ENCODE measurements at places on chromosomes 12 and 14.

DNA sequence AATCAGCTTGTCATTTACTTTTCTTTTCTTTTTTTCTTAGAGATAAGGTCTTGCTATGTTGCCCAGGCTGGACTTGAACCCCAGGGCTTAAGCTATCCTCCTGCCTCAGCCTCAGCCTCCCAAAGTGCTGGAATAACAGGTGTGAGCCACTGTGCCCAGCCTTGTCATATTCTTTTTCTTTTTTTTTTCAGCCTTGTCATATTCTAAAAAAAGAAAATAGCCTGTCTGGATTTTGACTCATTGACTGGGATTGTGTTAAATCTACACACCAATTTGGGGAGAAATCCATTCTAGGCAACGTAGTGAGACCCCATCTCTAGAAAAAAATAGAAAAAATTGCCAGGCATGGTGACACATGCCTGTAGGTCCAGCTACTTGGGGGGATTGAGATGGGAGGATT is 24.1 kb downstream of the ATP5MC2 start:
- no peak for DNase-seq

DNA sequence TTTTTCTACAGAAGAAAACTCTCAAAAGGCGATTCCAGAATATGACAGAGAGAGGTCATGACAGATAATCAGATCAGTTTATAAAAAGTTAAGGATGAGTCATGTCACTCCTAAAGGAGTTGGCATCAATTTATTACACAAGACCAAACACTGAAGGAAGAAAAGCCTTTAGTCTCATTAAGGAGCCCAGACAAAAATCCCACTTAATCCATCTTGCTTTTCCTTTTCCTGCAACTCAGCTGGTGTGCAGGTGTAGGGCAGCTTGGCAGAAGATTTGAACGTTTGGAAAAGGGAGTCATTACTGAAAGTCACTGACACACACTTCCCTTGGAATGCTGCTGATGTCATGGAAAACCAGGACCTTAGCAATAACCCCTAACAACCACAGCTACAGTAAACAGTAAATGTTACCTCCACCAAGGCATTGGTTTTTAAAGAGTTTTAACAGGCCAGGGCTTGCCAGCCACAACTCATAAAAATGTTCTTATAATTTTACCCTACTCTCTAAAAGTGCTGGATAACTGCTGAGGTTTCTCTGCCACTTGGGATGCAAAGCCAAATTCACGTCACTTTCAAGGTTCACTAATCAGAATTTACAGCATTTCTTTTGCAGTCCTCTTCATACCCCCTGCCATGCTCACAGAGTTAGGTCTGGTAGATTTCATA is 320.6 kb downstream of the RAD51B start:
- no peak for DNase-seq

GRCh38 chr12:53101266-53101665 is 2.0 kb upstream of the SOAT2 start:
- no peak for DNase-seq

DNA sequence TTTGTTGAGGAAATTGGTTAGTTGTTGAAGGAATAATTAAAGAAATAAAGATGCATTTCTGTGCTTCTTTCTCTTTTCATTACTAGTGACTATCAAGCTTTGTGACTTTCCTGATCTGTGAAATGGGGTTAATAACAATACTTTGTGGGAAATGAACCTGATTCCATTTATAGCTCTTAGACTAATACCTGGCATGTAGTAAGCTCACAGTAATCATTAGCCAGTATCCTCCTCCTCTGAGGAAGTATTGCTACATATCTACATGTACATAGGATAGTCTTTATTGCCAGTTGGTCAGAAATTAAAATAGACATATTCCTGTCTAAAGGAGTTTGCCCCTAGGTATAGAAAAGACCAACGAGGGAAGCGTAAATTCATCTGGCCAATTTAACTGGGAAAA is 1.8 kb upstream of the CCDC198 start:
- no peak for DNase-seq

DNA sequence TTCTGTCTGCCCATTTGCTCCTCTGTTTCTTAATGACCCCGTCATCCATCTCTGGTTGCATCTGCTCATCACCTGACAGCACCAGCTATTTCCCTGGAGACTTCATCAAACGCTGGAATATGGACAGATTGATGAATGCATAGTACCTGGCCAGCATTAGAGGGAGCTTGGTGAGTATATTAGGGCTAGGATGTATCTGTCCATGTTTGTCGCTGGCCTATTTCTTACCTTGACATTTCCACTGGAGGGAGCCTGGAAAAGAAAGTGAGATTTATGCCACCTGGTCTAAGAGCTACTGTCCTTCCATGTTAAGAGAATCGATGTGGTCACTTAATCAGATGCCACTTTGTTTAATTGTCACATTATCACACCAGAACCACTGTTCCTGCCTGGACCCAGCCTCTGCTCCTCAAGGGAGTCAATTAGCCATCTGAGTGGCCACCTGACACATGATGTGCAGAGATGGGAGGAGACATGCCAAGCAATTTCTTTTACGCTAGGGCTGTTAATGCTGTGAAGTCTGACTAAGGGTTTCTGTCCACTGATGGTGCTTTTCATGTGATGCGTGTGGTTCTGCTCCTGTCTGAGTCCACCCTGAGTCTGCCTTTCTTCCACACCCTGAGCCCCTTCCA is 75.3 kb upstream of the SFSWAP start:
- DNase-seq = no peak

DNA sequence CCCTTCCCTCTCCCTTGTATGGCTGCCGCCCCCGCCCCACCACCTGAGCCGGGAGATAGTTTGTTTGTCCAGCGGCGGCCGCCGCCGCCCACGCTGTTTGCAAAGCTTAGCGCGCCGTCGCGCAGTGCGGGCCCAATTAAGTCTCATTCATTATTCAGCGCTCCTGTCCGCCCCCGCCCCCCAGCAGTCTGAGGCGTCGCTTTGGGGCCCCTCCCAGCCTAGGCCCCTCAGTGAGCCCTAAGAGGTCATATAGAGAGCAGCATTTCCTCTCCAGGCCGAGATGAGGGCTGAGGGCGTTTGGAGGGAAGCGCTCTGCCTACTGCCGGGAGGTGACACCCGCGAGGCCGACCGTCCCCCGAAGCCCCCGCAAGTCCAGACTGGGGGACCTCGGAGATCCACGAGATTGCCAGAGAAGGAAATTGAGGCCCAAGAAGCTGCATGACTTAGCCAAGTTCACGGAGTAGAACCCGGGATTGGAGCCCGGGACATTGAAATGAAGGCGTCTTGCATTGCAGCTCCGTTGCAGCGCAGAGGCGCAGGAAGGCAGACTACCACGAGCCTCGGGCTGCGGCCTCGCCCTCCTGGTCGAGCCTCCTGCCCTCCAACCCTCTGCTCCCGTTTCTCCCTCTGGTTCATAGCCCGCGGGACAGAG is at the start of gene DNAJC22:
TSS of gene DNAJC22 (plus strand) at position 230 of the 652 bp plus-strand sequence. CDS start 1,985 bp downstream, outside the sequence.
- DNase-seq = no peak

GRCh38 chr14:63676615-63677014 is 34.9 kb upstream of the WDR89 start:
- no peak for DNase-seq

- no peak for DNase-seq
Observed at GRCh38 chr14:20711685-20712084, 23.1 kb downstream of the ANG start.

DNA sequence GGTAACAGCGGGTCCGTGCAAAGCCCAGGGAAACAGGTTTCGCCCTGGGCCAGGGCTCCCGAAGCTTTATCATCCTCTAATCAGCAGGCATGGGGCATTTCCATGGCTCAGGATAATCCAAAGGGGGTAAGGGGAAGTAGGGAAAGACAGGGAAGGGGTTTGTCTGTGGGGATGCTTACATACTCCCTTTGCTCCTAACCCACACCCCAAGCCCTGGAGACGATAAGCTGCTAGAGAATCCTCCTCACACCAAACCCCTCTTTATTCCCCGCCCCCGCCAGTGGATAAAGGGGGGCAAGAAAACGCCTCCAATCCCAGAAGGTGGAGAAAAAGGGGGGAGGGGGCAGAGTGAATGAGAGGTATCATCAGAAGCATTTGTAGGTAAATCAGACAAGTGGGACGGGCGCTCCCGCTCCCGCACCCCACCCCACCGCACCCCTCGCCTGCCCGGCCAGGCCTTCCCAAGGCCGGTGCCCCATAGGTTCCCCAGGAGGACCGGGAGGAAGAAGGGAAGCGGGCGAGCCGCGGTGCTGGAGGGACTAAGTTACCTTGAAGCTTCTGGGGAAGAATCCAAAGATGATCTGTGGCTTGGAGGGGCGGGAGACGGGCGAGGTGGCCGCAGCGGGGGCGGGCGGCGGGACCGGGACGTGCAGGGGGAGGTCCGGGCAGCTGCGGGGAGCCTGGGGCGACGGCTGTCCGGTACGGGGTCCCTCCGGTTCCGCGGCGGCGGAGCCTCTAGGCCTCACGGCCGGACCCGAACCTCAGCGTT is 762 bp downstream of the PPP2R5E start:
- no peak for DNase-seq

GRCh38 chr14:91378930-91379578 is 38.6 kb downstream of the CCDC88C start:
- DNase-seq = no peak

GRCh38 chr12:89844539-89844938 is 135.9 kb upstream of the ATP2B1 start:
- no peak for DNase-seq

GRCh38 chr14:100306998-100307765 is 938 bp upstream of the SLC25A29 start:
- no peak for DNase-seq

GRCh38 chr12:68340404-68341270 is 8.5 kb upstream of the MDM1 start:
- no peak for DNase-seq

- no peak for DNase-seq
Observed at GRCh38 chr12:25529738-25530137, 23.3 kb downstream of the LMNTD1 start.

DNA sequence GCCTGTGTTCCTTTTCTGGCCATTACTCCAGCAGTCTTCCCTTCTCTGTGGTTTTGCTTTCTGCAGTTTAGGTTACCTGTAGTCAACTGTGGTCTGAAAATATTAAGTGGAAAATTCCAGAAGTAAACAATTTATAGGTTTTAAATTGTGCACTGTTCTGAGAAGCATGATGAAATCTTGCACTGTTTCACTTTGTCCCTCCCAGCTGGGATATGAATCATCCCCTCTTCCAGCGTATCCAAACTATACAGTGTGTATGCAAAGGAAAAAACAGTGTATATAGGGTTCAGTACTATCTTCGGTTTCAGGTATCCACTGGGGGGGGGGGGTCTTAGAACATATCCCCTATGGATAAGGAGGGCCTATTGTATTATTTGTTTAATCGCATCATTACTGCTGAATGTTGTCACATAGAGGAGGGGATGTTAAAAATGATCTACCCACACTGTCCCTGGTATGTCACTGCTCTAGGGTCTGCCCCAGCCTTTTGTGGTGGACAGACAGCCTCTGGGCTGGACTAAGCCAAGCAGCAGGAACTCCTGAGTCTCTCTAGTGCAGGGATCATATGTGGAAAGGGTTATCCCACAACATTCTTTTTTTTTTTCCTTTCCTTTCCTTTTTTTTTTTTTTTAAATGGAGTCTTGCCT is 109.1 kb upstream of the MAX start:
- no peak for DNase-seq

- no peak for DNase-seq
Observed at GRCh38 chr12:102406033-102406584, 74.3 kb downstream of the IGF1 start.

GRCh38 chr14:64855721-64856528 is 23.8 kb downstream of the SPTB start:
- DNase-seq = no peak

- DNase-seq = no peak
Observed at GRCh38 chr12:12138203-12139154, 67.7 kb downstream of the BCL2L14 start.

DNA sequence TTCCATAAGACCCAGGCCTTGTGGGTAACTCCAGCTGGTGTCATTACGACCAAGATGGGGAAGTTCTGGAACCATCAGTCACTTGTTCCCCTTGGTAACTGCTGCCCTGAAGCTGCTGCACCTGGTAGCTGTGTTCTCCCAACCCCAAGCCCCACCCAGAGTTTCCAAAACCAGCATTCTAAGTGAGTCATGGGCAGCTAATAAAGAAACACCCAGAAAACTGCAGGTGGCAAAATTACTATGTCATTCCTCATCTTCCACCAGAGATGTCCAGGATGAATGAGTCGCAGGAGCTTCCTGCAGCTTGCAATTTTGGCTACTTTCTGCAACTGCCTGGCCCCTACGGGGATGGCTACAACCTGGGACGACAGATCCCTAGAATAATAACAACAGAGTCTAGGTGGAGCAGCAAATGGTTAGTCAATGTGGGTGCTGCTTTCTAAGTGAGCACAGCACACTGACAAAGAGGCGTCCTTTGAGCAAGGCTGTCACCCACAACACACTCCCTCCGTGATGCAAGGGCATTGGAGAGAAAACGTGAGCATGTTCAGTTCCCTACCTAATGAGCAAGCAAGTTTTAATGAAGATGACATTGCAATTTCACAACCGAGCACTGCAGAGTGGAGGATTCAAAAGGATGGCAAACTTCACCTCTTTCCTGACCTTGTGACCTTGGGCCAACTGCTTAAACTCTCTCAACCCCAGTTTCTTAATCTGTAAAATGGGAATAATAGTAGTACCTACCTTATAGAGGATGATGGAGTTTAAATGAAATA is 301.4 kb upstream of the NOS1 start:
- DNase-seq = no peak

DNA sequence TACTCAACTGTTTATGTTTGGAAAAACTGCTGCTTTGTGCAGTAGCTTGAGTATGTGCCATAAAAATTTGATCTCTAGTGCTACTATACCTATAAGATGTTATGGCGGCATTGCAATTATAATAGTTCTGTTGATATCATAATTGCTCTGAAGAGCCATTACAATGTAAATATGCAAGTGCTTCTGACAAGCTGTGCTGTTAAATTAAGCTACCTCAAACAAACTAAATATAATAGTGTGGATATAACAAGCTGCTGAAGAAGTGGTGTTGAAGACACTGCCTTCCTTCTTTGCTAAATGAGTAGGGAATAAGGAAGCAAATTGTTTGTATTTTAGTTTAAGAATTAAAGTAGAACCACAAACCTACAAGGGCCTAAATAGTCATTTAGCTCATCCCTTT is 301.0 kb upstream of the MIS18BP1 start:
- no peak for DNase-seq

GRCh38 chr12:117936722-117937484 is 31.9 kb downstream of the KSR2 start:
- DNase-seq = no peak

- DNase-seq = no peak
Observed at GRCh38 chr12:49501895-49502294, 36.9 kb upstream of the KCNH3 start.

DNA sequence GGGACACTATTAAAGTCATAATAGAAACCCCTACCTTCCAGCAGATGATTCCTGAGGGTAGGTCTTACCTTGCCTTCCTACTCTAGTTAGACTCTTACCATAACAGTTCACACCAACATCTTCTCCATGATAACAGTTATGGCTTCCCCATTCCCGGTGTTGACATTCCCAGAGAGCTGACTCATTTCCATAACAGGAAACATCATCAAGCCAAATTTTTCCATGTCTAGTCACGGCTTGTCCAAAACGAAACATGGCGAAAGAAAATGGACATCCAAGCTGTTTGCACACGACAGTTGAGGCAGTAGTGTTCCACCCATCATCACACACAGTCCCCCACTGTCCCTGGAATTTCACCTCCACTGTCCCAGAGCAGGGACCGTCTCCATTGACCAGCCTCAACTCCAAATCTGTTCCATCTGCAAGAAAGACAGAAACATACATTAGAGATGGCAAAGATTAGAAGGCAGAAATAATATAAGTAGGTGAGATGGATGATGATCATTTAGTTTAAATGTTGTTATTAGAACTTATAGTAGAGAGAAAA is 10.6 kb downstream of the CD163L1 start:
- DNase-seq = no peak

GRCh38 chr14:32657081-32657480 is 281.6 kb upstream of the NPAS3 start:
- DNase-seq = no peak

GRCh38 chr14:78524196-78524595 is 354.0 kb downstream of the NRXN3 start:
- DNase-seq = no peak

All from activated CD8-positive, alpha-beta memory T cell treated with anti-CD3 and anti-CD28 coated beads for 1 hour (primary cell).